ENCODE measurements at places on chromosomes 1 and 21.

- DNase-seq: no peak
These were observed 1.1 kb downstream of the ZMYM1 start for GRCh38 chr1:35080171-35080854.

- no peak for DNase-seq
These were observed 19.3 kb downstream of the QSOX1 start for GRCh38 chr1:180173952-180174351.

DNA sequence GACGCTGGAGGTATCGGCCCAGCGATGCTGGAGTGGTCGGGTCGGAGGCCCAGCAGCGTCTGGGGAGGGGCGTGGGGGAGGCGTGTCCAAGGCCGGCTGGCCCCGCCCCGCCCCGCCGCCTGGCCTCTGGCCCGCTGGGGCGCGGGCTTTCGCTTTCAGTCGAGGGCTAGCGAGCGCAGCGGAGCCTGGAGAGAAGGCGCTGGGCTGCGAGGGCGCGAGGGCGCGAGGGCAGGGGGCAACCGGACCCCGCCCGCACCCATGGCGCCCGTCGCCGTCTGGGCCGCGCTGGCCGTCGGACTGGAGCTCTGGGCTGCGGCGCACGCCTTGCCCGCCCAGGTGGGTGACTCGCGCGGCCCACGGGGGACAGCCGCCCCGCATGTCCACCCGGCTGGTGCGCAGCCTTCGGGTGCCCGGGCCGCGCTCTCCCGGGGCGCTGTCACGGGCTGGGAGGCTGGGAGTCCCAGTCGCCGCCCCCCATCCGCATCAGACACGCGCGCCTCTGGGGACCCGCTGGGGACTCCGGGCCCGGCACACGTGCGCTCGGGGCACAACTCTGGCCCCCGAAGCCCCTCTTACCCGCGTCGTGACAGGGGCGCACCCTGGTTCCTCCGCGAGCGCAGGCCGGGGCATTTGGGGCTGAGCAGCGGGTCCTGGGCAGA is at the start of gene TNFRSF1B:
Gene TNFRSF1B (plus strand): TSS at position 158 of the 659 bp plus-strand sequence. CDS start 101 bp downstream, at position 259.
- DNase-seq: no peak

GRCh38 chr1:40396420-40396819 is 22.9 kb downstream of the SMAP2 start:
- no peak for DNase-seq

GRCh38 chr1:76352741-76353435 is 278.3 kb downstream of the ST6GALNAC3 start:
- DNase-seq: no peak

- no peak for DNase-seq
These were observed 24.7 kb downstream of the SSBP3 start for GRCh38 chr1:54381524-54381923.

GRCh38 chr1:12082988-12083387 is 19.9 kb downstream of the TNFRSF8 start:
- no peak for DNase-seq

Measured in HFFc6 (cell line).